ENCODE measurements at places on chromosomes 12 and 14.
A peak's percentile ranks its signal among the peaks of the same experiment; 100 is the strongest.

- no peak for DNase-seq
Measured at GRCh38 chr12:88590851-88591250, 10.6 kb upstream of the KITLG start.

- DNase-seq, result no peak
Measured at GRCh38 chr12:56834886-56835285, 71.8 kb downstream of the HSD17B6 start.

DNA sequence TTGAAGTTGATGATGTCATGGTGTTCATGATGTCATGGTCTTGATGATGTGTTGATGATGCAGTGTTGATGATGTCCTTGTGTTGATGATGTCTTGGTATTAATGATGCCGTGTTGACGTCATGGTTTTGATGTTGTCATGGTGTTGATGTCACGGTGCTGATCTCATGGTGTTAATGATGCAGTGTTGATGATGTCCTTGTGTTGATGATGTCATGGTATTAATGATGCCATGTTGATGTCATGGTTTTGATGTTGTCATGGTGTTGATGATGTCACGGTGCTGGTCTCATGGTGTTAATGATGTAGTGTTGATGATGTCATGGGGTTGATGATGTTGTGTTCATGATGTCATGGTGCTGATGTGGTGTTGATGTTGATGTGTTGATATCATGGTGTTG is 48.0 kb upstream of the RIMBP2 start:
- no peak for DNase-seq

- DNase-seq, result no peak
Measured at GRCh38 chr12:109588461-109589239, 15.1 kb downstream of the MVK start.

DNA sequence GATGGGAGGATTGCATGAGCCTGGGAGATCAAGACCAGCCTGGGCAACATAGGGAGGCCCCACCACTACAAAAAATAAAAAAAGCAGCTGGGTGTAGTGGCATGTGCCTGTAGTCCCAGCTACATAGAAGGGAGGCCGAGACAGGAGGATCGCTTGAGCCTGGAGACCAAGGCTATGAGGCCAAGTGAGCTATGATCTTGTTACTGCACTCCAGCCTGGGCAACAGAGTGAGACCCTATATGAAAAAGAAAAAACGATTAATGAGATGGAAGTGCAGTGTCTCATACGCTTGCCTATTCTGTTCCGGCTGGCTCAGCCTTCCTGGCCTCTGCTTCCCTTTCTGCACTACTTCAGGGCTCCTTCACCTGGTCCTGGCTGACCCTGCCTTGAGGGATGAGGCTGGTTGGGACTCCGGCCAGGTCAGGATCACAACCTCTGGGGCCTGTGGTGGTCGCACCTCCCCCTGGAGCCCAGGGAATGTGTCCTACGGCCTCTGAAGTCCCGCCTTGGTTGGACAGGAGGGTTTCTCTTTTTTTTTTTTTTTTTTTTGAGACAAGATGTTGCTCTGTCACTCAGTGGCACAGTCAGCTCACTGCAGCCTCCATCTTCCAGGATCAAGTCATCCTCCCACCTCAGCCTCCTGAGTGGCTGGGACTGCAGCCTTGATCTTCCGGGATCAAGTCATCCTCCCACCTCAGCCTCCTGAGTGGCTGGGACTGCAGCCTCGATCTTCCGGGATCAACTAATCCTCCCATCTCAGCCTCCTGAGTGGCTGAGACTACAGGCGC is 10.7 kb downstream of the TEDC1 start:
- DNase-seq, result no peak

GRCh38 chr12:68505970-68506369 is 104.7 kb upstream of the RAP1B start:
- DNase-seq, result no peak

- DNase-seq, result peak; percentile 68
Measured at GRCh38 chr12:98490501-98491453, 24.6 kb upstream of the TMPO start.

Data from stimulated activated CD4-positive, alpha-beta T cell treated with anti-CD3 and anti-CD28 coated beads, Interleukin-1b, Interleukin-23, amount 100 ng/mL, for 24 hours (primary cell).